ENCODE measurements at places on chromosomes 13 and 19.

DNA sequence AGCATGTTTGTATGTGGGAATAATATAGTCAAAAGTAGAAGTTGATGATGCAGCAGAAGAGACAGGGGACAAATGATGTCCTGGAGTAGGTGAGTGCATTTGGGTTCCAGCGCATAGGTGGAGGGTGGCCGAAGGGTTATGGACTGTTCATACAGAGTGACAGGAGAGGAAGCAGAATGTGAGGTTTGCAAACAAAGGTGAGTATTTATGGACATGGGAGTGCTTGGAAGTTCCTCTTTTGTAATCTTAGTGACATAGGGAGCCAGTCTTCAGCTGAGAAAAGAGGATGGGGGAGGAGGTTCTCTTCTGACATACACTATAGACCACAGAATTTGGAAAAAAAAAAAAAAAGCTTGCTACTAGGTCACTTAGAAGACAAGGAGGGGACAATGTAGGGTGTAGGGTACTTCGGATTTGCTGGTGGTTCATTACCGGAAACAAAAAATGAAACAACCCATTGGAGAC is 331.6 kb downstream of the DLEU7 start:
- no peak for DNase-seq

DNA sequence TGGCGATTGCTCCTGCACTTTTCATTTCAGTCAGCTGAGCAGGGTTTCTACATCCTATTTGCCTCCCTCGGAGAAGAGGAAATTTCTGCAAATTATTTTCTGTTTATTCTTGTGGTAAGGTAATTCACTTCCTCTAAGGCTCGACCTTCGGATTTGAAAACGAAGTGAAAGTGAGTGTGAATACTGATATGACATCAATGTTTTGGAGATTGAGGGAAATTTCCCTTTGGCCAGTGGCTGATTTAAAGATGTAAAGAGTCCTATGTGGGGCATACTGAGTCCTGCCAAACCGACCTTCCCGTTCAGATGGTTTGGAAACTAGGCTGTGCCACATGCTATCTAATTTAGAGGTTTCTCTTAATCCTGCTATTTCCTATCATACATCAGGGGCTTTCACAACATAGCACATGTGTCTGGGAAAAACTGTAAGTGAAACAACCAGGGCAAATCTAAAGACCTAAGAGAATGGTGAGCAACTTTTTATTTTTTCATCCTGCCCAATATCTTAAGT is 112.3 kb downstream of the POSTN start:
- no peak for DNase-seq

DNA sequence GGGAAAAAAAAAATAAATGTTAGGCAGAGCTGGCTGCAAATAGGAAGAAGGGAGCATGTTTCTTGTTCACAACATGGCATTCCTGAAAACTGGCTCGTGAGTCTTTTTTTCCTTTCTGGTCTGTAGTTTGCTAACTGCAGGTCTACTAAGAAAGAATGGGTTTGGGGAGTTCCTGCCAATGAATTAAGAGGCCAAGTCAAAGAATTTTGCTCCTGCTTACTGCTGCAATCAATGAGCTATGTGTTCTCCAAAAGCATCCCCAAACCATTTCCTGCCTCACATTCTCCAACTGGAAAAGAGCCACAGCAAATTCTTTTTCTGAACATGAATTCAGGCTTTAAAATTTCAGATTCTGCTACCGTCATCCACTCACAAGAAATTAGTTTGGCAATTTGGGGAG is 88.6 kb downstream of the DCT start:
- DNase-seq: no peak

DNA sequence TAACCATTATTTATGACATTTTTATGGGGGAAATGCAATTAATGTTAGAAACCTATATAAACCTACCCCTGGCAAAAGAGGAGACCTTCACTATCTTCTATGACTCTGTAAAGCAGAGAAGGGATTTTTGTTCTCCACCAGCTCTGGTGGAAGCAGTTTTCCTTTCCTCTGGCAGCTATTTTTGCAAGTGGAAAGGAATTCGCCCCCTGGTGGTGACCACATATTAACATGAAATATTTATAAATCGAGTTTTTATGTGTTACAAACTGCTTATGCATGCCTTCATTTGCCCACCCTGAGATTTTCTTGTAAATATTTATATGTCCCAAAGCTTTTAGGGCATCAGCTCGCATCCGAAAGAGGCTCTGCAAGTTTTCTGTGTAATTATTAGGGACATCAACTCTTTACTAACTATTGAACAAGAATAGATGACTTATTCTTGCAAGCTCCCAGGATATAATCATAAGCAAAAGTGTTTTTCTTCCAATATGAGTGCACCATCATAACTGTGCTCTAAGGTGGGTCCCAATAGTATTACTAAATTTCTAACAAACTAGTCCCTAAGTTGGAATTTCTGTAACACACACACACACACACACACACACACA is 62.4 kb downstream of the SERTM1 start:
- peak; percentile 50 for DNase-seq

DNA sequence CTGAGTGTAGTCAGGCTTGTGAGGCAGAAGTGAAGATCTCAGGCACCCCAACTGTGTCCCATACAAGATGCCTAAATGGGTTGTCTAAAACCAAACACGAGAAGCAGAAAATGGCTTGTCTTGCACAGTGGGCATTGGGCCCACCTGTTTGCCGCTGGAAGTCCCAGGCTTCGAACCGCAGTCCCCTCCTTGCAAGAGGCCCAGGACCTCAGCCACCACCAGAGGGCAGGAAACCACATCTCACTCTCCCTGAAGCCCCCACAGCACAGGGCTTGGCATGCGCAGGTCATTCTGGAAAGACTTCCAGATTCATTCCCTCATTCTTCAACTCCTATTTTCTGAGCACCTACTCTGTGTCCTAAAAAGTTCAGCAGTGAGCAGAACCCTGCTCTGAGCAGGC is 973.7 kb downstream of the UQCRFS1 start:
- no peak for DNase-seq

GRCh38 chr19:53819861-53820260 is 4.3 kb downstream of the NLRP12 start:
- no peak for DNase-seq

- DNase-seq: peak; percentile 61
Observed at GRCh38 chr13:50401049-50401505, 385.8 kb downstream of the KCNRG start.

DNA sequence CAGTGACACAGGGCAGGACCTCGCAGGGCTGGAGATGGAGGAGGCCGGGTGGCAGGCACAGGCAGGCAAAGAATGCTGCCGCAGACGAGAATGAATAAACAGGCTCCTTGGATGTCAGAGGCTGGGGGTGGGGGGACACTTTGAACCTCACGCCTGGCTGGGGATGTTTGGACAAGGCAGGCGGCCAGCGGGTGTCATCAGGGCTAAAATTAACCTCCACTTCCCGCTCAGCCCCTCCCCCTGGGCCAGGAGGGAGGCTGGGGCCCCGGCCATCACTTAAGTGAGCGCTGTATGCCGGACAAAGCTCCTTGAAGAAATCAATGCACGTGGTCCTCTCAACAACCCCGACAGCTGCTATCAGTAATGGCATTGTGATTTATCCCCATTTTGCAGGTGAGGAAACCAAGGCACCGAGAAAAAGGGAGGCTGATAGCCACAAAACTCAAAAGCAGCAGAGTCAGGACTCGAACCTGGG is 10.3 kb upstream of the FUT5 start:
- no peak for DNase-seq

DNA sequence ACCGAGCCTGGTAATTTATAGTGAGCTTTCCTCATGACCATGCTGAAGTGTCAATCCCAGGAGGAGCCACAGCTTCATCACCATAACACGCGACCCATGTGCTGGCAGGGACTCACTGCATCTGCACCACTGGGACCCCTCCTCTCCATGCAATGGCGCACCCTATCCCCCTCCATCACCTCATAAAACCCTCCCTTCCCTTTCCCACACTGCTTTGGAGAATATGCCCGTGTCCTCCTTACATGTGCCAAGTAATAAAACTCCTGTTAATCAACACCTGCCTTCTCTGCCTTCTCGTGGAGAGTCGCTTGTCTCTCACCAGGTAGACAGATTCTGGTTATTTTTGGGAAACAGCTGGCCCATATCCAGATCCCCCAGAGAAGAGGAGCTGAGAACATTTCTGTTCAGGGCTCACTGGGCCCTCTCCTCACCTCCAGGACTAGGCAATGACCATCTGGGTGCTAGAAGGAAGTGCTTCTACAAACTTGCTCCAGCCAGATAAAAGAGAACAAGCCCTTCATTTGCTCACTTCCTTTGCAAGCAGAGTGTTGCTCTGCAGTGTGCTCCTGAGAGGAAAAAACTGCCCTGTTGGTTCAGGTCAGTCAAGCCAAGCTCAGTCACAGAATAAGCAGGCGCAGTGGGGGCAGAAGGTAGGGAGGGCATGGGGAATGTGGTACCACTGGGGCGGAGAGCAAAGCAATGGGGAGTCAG is 894.3 kb downstream of the UQCRFS1 start:
- DNase-seq: no peak

DNA sequence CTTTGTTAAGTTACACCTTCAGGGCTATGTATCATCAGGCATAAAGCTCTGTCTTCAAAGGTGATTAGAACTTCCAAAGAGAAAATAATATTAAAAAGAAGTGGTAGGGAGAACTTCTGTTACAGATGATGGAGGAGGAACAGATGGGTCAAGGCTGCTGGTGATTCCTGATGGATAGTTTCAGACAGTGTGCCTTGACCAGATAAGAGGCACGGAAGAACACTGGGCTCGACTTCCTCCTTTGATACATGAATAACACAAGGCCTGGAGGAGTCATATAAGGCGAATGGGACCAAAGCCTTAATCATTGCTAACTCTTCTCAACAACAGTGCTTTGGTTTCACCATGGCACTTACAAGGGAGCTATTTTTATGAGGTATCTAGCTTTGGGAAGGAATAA is 128.1 kb upstream of the RXFP2 start:
- DNase-seq: no peak

DNA sequence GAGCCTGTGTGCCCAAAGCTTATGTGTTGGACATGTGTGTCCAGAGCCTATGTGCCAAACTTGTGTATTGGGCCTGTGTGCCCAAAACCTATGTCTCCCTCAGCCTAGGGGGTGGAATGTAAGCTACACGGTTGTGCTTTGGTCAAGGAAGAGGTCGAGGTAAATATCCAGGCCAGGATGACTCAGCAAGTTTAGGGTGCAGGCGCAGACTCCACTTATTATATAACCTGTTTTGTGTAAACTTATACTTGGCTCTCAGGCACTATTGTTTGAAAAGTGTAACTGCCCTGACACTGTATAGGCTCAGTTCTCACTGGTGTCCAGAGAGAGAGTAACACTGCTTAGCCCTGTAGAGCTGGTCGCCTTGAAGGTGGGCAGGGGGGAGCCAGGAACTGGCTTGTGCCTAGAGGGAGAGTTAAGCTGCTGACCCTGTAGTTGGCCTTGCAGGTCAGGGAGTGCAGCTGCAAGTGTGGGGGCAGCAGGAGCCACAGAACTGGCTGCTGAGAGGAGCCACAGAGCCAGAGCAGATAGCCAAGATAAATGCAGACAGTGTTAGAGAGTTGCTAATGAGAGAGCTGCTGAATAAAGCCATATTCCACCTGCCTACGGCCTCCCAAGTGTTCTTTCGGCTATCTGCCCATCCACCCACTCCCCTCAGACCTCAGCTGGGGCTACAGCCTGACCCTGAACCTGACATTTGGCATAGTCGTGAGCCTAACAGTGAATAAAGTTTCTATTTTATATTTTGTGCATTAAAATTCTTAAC is 517.2 kb upstream of the SLITRK1 start:
- no peak for DNase-seq

- no peak for DNase-seq
Observed at GRCh38 chr19:16084067-16084685, 7.9 kb downstream of the TPM4 start.

DNA sequence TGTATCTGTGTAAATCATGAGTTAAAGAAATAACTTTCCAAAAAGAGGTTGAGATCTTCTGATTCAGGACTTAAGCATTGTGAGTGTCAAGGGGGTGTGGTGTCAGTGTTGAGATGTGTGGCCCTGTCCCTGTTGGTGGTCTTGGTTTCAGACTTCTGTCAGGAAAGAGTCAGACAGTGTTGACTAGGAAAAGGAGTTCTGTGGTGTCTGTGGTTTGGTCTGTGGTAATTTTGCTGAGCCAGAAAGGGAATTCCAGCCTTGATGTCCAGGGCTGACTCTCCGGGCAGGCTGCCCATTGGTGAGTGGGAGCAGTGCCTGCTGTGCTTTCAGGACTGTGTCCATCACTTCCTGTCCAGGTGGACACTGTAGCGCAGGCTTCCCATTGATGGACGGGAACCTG is 39.8 kb upstream of the IGFL4 start:
- DNase-seq: no peak

GRCh38 chr13:35179494-35179893 is 237.4 kb downstream of the NBEA start:
- DNase-seq: no peak

DNA sequence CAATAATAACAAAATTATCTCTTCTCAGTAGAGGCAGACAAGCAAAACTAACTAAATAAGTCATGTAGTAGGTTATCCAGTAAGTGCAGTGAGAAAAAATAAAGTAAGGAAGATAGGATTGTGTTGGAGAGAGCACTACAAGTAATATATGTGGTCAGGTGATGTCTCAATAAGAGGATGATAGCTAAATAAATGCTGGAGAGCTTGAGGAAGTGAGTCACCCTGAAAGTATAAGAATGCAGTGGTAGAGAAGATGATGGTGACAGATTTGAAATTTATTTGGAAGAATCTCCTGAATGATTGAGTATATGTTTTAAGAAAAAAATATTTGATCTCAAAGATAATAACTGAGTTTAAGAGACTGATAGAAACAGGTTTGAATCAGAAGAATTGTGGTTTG is 152.2 kb upstream of the PRR20A start:
- DNase-seq: no peak

DNA sequence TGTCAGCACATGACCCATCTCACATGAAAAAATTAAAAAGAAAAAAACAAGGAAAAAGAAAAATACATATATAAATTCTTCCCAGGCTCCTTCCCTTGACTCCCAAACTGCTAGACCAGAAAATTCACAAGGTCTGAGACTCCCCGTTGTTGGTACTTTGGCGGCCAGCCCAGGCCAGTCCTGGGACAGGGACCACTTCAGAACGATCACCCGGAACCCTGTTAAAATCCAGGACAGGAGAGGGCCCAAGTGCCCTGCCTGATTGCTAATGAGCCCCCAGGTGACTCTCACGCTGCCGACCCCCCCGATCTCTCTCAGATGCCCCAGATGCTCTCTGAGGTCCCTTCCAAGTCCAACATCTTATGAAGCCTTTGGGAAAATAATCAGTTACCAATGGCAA is 107.2 kb downstream of the COL4A2 start:
- DNase-seq: no peak

DNA sequence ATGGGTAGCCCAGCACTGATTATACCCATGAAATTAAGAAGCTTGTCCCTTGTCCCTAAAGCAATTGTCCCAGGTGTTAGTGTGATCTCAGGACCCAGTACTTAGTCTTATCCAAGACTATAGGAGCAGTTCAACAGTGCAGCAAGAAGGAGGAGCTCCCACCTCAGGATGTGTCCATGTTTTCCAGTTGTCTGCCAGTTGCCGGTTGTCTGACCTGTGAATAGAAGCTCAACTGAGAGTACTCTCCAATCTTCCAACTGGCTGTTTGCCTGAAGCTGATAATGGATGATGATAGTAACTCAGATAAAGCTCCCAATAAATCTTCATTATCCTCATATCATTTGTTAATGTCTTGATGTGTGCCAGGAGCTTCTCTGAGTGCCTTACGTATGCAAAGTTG is 107.2 kb upstream of the HTR2A start:
- DNase-seq: no peak
